Stimulated activated CD4-positive, alpha-beta T cell treated with anti-CD3 and anti-CD28 coated beads, Interleukin-12 subunit alpha, Interleukin-12 subunit beta, amount 100 ng/mL, for 24 hours (primary cell): ENCODE measurements at places on chromosomes 3 and 15.

DNA sequence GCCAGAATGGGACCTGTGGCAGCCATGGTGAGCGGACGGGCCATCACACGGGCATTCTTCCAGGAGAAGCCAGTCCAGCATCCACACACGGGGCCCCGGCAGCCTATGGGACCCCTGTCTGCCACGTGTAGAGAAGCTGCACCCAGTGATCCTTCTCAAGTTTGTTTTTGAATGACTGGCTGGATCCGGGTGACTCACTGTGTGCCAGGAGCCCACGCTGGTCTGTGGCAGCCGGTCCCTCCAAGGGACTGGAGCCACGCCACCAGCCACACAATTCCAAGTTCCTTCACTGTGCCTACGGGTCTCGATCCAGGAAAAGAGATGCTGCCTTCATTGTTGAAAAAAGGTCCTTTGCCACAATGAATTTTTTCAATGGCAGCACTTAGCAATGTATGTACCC, 58.1 kb downstream of the ATP10A start:
- DNase-seq, result no peak

GRCh38 chr3:99191186-99191585, 289.7 kb upstream of the DCBLD2 start:
- no peak for DNase-seq

- DNase-seq, result no peak
Observed at GRCh38 chr15:27077790-27078189, 106.8 kb downstream of the GABRG3 start.

DNA sequence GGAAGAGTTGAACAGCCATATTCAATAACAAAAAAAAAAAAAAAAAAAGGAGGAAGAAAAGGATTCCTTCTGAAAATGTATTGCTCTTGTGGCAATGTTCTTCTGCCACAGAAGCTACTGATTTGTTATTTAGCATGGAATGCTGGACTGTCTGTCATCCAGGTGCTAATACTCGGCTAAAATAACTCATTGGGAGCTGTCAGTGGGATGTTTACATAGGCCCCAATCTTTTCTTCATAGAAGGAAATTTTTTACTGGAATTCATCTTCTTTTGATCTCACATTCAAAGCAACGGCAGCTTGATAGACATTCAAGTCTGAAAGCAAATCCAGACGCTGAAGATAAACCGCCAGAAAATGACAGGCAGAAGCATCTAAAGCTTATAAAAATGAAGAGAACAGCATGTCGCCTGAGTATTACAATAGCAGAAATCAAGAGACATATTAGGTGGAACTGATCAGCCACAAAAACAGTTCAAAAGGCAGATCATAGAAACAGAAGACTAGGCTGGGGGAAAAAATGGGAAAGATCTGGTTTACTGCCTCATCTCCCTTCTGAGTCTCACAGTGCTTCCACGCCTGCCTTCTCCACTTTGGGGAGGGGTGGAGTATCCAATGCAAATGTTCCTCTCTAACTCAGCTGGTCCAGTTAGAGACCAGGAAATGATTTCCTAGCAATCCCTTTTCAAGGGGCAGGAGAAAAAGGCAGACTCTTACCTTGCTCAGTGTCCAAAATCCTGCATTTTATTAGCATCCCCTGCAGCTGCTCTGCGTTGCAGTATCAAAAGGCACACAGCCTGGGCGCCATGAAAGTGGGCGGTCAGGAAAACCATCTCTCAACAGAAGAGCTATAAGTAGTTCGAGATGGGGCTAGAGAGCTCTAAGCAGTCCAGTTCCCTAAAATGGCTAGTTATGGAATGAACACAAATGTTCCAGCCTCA, 451.9 kb downstream of the FOXP1 start:
- DNase-seq, result no peak

- DNase-seq, result no peak
Observed at GRCh38 chr3:183354874-183355273, 73.5 kb downstream of the MCF2L2 start.

DNA sequence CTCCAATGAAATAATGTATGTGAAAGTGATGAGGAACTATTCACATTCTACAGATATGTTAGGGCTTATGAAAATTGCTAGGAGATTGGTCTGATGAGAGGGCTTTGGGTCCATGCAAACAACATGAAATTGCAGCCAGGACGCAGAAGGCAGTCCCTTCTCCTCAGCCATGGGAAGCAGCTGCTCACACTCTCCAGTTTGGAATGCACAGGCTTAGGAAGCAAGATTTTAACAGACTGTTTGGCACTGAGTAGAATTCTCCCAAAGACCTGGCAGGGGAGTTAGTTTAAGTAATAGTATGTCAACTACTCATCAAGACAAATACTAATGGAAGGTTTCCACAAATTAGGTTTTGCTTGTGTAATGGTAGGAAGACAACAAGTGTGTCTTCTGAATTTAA, 500.7 kb upstream of the ARRDC4 start:
- DNase-seq, result no peak

- no peak for DNase-seq
Observed at GRCh38 chr3:41158947-41159346, 40.4 kb upstream of the CTNNB1 start.

DNA sequence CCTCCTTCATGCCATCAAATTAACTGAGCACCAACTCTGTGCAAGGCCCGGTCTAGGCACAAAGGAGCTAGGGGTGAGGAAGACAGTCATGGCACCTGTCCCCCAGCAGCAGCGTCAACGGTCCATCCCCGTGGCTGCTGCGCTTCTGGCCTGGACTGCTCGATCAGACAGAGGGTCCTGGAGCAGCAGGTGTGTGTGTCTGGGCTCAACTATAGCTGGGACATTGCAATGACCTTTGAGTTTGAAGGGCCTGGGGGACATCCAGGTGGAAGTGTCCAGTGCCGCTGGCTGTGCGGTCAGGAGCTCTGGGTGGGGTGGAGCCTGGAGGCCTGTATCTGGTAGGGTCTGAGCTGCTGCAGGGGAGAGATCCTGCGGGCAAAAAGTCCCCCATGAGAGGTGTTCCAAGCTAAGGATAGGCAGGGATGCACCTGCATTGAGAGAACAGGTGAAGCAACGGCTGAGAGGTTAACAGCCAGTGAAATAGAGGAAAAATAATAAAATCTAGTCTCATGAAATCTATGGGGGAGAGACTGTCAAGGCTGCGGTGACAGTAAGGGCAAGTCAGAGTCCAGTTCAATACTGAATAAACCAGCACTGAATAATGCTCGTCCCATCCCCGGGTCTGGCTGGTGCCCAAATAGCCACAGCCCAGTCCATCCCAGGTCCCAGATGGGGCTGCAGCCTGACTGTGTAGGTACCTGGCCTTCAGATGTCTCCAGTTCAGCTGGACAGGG, 25.4 kb upstream of the SLC41A3 start:
- no peak for DNase-seq

GRCh38 chr15:64653757-64654156, 121.6 kb downstream of the RBPMS2 start:
- DNase-seq, result no peak

DNA sequence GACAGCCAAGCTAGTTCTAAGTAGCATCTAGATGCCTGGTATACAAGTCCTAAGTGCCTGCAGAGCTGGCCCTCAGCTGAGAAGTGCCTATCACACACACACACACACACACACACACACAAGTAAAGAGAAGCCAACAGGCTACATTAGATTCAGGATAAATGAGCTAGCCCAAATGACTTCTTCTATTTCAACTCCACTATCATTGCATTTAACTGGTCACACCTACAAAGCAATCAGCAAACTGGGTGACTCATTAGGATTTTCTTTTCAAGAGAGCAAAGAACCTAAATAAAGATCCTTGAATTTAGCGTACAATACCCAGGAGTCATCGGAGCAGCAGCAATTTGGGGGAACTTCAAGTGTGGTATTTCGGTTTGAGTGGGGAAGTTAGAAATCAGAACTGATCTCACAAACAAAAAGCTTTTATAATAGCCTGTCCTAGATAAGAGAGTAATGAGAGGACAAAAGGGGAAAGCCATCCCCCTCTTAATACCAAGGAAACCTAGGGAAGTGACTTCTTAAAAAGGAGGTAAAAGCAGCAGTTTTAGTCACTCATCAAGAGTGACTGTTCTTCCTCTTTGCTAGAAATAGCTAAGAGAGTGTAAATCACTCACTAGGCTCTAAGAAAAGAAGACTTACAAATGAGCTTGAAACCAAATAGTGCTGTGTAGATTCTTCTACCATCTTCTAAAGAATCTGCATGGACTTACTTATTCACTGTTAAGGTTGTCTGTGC, 112.7 kb downstream of the TNIK start:
- no peak for DNase-seq

DNA sequence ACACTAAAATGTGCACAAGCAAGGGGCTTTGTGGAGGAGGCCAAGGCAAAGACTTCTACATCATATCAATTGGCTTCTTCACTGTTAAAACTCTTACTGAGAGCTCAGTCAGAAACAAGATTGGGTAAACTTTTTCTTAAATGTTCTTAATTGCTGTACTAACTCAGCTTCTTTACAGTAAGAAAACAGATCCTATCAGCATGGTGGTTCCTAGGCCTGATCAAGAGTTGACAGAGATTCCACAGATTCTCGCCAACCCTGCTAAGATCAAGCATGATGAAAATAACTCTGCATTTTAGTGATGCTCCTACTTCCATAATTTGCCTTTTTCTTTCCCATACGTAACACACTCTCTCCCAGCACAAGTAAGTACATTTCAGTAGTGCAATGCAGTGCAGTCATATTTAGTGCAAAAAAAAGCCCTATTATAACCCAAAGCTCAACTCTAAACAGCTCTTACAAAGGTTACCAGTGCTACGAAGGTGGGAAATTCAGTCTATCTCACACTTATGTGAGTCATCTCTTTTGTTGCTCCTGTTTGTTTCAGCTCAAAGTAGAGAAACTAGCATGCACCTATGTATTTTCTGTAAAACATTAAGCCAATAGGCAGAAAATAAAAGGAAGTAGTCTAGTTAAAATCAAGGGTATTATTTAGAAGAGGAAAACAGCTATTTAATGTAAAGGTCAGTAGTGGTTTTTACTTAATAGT, 29.9 kb downstream of the TIGIT start:
- DNase-seq, result no peak

GRCh38 chr3:182485301-182485700, 308.0 kb upstream of the ATP11B start:
- no peak for DNase-seq

DNA sequence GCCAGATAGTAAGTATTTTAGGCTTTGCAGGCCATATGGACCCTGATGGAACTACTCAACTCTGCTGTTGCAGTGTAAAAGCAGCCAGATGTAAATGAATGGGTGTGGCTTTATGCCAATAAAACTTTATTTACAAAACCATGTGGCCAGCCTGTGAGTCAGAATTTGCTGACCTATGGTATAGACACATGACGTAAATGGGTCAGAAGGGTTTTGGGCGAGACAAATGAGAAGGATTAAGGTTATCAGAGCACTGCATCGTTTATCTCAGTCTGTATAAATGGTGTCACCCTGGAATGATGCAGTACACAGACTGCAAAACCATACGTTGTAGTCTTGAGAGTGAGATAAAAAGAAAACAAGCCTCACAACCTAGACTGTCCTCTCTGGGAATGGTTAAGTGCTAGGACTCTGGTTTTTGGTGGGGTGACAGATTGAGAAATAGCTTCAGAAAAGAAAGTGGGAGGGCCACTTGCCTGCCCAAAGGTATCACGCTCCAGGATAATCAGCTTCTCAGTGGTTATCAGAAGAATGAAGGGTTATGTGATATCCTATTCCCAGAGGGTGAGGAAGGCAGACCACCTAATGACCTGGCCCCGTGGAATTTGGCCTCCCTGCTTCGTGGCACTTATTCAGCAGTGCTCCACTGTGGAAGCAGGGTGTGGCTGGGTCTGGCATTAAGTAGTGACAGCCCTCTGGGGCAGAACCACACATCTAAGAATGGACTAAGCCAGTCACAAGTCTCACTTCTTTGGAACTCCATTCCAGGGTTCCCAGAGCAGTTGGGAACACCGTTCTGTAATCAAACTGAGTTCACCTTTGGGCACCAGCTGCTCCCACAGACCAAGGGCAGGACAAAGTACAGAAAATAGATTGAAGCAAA, 46.1 kb downstream of the ABHD5 start:
- no peak for DNase-seq

- no peak for DNase-seq
Observed at GRCh38 chr3:105518806-105519418, 152.2 kb downstream of the ALCAM start.

DNA sequence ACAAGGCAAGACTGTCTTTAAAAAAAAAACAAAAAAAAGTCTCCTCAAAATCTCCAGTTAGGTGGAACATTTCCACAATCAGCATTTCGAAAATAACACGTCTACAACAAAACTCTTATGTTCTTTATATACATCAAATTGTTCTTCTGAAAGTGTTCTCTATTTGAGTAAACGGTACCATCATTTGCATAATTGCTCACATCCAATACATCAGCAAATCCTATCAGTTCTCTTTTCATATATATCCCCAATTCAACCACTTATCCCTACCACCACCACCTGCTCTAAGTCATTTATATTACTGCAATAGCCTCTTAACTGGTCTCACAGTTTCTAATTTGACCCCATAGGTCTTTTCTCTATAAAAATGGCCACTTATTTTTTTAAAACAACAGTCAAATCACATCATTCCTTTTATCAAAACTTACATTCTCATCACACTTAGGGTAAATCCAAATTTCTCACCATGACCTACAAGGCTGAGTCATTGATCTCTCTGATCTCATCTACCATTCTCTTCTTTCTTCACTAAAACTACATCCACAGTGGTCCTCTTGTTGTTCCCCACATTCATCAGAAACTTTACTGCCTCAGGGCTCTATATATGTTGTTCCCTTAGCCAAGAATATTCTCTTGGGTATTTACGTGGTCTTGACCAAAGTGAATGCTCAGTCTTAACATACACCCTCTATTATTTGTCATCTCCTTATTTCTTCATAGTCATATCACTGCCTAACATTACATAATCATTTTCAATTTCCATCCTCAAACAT, 237.0 kb downstream of the SCAPER start:
- no peak for DNase-seq

DNA sequence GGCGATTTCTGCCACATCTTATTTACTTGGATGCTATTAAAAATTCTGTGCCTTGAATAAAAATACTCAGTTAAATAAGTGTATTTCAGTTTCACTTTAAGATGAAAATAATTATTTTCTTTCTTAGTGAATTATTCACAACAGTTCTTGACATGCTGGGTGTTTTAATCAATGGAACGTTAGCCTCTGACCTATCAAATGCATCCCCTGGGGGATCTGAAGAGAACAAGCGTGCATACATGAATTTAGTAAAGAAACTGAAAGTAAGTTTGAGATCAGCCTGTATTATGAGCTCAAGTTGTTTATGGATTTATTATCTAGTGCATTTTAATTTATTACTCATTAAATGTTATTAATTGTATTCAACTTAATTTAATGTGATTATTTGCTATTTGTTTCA, 597 bp downstream of the P2RY12 start:
- no peak for DNase-seq

- DNase-seq, result no peak
Observed at GRCh38 chr3:108590460-108590859, 938 bp downstream of the DZIP3 start.
